ENCODE measurements at places on chromosomes 6 and 20. TPM values are rescaled to one million over a fixed set of nuclear protein-coding genes. Genes with fewer than 3 reads are reported as not detected.

DNA sequence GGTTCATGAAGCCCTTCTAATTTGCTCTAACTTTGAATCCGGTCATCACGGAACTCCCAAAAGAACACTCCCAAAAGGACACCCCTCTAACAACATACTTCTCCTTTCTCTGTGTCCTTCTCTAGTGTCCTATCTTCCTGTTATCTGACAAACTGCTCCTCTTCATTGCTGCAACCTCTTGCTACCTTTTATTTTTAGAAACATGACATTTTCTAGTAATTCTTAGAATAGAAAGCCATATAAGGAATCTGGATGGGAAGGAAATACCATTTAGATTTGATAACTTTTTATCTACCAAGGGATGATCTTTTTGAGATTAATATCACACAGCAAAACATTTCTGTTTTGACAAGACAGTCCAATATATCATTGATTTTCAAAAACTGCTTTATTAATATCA, 63.1 kb downstream of the COL12A1 start:
- no peak for DNase-seq

LY6G5C gene
- 2.5 TPM for total RNA-seq

- no peak for DNase-seq
Measured at GRCh38 chr6:159234102-159234553, 64.9 kb downstream of the FNDC1 start.

DNA sequence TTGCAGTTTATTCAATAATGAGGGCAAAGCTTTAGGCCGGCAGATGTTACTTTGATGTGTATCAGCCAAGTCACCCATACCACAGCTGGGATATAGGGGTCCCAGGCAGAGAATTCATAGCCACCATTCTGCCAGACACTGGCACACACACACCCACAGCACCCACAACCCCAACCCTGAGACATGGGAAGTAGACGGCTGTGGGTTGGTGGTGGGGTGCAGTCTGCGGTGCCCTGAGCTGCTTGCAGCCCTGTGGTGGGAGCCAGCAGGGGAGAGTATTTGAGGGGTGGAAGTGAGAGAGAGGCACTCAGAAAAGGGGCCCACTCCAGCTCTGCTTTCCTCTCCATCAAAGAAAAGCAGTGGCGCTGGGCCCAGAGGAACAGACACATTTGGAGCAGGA, 125.3 kb downstream of the FOXO3 start:
- no peak for DNase-seq

DNA sequence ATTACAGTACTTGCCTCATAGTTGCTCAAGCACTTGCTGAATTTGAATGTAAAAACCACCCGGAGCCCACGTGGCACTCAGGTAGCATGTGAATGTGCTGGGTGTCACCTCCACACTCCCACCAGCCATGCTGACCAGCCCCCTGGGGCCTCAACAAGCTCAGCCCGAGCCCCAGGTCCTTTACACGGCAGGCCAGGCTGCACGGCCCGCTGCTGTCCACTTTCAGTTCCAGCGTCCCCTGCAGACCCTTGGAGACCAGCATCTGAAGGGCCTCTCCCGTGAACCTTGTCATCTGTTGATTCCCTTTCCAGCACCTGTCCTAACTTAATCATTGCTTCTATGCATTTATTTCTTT, 33.3 kb upstream of the ZBP1 start:
- DNase-seq: no peak

Measured in M059J (cell line).